Lung microvascular endothelial cell (primary cell): ENCODE measurements at places on chromosomes 4 and X. TPM values are rescaled to one million over a fixed set of nuclear protein-coding genes. Genes with fewer than 3 reads are reported as not detected.

- DNase-seq = no peak
Observed at GRCh38 chr4:127291316-127291715, 341.4 kb upstream of the INTU start.

Gene OTUD6A
- not detected in 2 replicates for total RNA-seq

GRCh38 chr4:110129544-110129943, 68.9 kb downstream of the ELOVL6 start:
- DNase-seq = no peak

DNA sequence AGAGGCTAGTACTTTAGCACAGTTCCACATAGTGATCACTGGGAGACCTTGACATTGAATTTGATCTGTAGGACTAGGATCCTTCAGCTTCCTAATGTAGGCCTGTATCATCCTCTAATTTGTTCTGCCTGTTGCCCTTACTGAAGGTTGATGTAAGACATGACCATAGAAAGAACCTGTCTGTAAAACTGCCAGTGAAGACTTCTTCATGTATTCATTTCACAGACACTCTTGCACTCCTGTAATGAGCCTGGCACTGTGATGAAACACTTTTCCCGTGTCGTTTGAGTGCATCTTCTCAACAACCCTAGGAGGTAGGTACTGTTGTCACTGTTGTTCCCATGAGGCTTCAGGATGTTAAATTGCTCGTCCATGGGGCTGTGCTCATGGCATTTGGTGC, 14.7 kb downstream of the RAB9A start:
- no peak for DNase-seq

DNA sequence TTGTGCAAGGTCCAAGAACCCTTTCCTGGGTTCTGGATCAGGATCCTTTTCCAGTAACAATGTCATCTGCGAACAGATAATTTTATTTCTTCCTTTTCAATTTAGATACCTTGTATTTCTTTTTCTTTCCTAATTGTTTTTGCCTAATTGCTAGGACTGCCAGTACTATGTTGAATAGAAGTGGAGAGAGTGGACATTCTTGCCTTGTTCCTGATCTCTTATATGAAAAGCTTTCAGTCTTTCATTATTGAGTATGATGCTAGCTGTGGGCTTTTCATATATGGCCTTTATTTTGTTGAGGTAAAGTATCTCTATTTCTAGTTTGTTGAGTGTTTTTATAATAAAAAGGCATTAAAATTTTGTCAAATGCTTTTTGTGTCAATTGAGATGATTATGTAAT, 42.2 kb upstream of the SPP1 start:
- no peak for DNase-seq

- DNase-seq = no peak
Observed at GRCh38 chr4:75025431-75025830, 92.5 kb downstream of the PARM1 start.

Gene ADGRG4
- total RNA-seq = under 0.01 TPM in 1 of 2 replicates, not detected in the other

Gene RNF175
- under 0.01 and 0.20 TPM in 2 replicates for total RNA-seq

DNA sequence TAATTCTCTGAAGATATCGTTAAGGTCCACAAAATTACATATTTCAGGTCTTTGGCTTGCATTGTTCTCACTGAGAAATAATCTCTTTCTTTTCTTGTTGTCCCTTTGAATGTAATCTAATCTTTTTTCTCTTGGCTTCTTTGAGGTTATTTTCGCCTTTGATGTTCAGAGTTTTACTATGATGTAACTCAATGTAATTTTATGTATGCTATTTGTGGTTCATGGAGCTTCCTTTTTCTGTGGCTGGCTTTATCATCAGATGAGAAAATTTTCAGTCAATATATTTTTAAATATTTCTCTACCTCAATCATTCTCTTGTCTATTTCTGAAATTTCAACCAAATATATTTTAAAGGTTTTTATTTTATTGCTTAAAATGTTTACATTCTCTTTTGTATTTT, 672.2 kb downstream of the TRAM1L1 start:
- no peak for DNase-seq

Gene SH2D1A
- not detected in 2 replicates for total RNA-seq

Gene PDCL2
- total RNA-seq = not detected in 2 replicates

Gene PCYT1B
- under 0.01 TPM in 2 replicates for total RNA-seq

GRCh38 chr4:74235135-74235534, 73.1 kb upstream of the EPGN start:
- DNase-seq = no peak

Gene NUDT11
- total RNA-seq = 0.60 and 1.5 TPM in 2 replicates

Gene MAPK10
- under 0.01 TPM in 2 replicates for total RNA-seq

DNA sequence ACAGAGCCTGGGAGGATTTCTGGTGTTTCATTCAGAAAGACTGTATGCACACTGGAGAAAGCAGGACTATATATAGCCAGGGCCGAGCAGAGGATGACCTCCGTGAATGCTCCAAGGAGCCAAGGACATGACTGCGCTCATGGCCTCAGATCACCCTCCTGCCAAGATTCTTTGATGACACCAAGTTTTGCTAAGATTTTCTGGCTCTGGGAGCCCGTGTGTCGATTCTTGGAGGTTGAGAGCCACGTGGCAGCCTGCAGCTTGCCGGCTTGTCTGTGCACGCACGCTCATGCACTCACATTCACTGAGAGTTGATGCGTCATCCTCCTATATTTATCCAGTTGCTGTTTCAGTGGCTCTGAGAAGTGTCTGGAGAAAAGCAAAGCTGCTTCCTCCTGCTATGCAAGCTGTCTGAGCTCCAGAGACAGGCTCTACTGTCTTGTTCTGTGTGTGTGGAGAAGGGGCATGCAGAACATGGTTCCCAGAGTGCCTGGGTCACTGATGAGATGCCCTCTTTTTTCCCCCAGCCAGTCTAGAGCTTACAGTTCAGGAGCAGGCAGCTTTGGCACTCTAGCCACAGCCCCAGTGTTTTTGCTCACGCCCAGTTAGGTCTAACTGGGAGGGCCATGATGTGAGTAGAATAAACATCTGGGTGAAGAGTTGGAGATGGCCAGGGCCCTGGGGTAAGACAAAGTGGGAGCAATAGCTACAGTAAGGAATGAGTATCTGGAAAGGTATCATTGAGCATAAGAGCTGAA, 64.9 kb upstream of the SCOC start:
- DNase-seq = no peak

DNA sequence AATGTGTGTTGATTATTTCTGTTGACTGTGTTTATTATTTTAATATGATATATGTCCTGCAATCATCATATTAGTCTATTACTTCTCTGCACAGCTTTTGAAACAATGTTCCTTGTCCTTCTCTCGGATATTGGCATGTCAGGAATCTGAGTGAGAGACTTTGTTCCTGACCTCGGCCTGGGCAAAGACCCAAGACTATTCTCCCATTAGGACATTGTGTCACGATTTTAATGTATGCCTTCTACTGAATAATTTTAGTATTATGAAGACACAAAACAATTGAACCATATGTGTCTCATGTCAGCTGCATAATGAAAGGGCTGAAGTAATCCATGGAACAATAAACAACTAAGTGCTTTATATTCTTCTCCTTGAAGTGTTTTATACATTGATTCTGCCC, 580.8 kb upstream of the TENM3 start:
- no peak for DNase-seq

Gene C4orf50
- total RNA-seq = under 0.01 TPM in 2 replicates

Gene POU3F4
- total RNA-seq = not detected in 2 replicates

- DNase-seq = peak; percentile 46
Observed at GRCh38 chr4:85826060-85826678, 351.2 kb downstream of the ARHGAP24 start.

- no peak for DNase-seq
Observed at GRCh38 chrX:33138677-33139249, 72.6 kb downstream of the DMD start.

Gene RBM47
- total RNA-seq = under 0.01 TPM in 1 of 2 replicates, not detected in the other

Gene NXF2B
- not detected in 2 replicates for total RNA-seq

DNA sequence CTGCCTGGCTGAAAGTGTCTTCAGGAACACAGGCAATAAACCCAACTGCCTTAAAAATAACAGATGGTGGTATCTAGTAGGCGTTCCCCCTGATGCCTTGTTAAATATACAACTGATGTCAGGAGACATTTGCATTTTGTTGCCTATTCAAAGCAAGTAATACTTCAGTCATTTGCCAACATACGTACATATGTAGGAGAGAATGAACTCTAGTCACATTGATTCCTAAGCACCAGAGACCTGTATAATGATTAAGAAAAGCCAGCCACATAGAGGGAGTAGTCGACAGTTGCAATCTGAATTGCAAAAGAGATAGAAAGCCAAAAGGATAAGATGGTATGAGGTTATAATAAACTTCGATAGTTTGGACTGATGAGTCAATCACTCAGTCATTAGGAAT, 191.0 kb upstream of the EMCN start:
- no peak for DNase-seq

Gene NAT8L
- total RNA-seq = under 0.01 TPM in 2 replicates

- no peak for DNase-seq
Observed at GRCh38 chr4:118397623-118397979, 44.8 kb upstream of the PRSS12 start.

DNA sequence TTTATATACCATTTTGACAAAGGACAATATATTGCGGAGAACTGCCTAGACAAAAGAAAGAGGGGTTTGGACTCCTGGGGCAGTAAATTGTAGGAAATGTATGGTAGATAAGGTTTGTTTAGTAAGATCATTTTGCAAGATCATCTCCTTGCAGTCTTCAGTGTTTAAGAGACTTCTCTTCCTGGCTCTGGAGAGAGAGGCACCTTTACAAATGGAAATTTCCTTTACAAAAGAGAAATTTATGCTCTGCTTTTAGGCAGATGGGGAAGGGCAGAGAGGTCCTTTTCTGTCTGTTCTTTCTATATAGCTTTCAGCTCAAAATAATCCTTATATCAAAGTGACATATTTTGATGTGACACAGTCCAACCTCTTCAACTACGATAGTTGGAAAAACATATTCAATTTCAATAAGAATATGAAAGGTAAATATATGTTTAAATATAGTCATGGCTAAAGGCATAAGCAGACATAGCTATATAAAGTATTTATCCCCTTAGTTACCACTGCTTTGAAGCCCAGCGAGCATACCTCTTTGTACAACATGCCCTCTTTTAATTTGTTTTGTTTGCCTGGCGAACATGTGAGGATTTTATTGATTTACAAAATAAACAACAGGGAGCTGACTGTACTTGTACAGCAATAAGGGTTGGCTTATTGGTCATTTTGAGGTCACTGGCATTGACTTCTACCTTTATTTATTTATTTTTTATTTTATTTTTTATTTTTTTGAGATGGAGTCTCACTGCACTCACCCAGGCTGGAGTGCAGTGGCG, 65.2 kb downstream of the TRIM2 start:
- DNase-seq = no peak

DNA sequence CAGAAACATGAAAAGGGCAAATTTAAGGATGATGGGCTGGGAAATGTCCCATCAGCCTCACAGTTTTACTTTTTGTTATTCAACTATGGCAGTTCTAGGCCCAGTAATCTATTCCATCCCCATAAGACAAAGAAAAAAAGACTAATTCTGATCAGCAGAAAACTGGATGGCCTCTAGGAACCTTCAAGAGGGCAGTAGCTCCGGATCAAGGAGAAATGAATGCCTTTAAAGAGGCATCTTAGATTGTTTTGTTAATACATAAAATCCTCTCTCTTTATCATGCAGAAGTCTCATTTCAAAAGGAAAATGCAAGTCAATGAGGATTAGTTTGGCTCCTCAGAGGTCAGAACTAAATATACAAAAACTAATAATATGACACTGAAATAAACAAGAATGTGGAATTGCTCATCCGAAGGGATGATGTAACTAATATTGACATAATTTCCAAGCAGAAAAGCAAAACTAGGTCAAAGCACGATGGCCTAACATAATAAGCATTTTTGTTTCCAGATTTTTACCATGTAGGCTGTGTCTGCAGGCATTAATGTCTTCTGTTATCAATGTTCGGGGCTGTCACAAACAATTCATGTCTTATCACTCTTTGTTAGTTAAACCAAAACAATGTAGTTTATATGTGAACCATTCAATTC, 8.8 kb downstream of the MID1 start:
- peak; percentile 52 for DNase-seq

GRCh38 chr4:1792832-1793495, at the start of gene FGFR3:
Gene FGFR3, plus strand, starts transcription at chr4:1793293. Its CDS starts 642 bp downstream, at chr4:1793935.
- peak; percentile 16 for DNase-seq

DNA sequence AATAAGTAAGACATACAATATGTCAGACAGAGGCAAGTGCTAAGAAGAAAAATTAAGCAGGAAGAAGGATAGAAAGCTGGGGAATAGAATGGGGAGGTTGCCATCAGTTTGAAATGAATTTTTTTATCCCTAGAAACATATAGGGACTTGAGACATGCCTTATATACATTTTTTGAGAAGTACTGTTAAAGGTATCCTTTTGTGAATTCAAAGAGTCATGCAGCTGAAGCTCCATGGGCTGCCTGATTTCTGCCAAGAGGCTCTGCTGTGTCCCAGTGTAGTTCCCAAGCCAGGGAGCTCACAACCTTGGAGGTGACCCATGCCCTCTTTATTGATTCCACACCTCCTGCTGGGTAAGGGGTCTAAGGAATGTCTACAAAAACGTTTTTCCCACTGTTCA, 564.6 kb upstream of the DIPK2B start:
- DNase-seq = no peak
